Inflammatory macrophage treated with lipopolysaccharide for 1 hour (primary cell): ENCODE measurements at places on chromosomes 3 and 15.
A peak's percentile ranks its signal among the peaks of the same experiment; 100 is the strongest.

DNA sequence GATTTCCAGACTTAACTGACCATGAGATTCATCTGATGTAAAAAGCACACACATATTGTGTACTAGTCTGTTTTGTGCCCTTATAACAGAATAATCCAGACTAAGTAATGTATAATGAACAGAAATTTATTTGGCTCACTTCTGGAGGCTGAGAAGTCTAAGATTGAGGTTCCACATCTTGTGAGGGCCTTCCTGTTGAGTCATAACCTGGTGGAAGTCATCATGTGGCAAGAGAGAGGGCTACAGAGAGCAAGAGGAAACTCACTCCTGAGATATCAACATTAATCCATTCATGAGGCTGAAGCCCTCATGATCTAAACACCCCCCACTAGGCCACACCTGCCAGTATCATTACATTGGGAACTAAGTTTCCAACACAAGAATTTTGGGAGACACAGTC, 977.6 kb downstream of the MCTP2 start:
- no peak for DNase-seq

DNA sequence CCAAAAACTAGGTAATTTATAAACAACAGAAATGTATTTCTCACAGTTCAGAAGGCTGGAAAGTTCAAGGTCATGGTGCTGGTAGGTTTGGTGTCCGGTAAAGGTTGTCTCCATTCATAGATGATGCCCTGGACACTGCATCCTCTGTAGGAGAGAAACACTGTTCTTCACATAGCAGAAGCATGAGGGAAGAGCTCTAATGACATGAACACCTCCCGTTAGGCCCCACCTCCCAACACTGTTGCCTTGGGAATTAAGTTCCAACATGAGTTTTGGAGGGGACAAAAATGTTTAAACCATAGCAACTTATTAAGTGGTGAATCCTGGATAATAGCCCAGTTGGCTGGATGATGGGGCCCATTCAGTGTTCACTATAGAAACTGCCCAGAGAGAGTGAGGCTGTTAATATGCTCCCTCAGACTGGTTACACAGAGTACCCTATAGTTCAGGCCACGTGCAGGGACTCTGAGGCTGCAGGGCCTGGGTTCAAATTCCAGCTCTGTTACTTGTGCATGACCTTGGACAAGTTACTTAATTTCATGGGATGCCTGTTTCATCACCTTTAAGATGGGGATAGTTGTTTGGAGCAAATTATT, 37.0 kb downstream of the CCNL1 start:
- DNase-seq = no peak

- no peak for DNase-seq
These were observed 6.3 kb downstream of the INSYN1 start for GRCh38 chr15:73746883-73747282.

GRCh38 chr3:17302774-17303173, 418.0 kb downstream of the PLCL2 start:
- DNase-seq = no peak

DNA sequence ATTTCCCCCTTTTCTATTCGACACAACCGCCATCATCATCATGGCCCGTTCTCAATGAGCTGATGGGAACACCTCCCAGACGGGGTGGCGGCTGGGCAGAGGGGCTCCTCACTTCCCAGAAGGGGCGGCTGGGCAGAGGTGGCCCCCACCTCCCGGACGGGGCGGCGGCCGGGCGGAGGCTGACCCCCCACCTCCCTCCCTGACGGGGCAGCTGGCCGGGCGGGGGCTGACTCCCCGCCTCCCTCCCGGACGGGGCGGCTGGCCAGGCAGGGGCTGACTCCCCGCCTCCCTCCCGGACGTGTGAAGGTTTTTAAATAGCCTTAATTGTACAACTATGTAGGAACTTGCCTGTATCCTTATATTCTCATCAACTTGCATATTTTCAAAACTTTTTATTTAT, 20.9 kb upstream of the SPSB4 start:
- DNase-seq = no peak

- DNase-seq = peak; percentile 59
These were observed 53.9 kb downstream of the RLBP1 start for GRCh38 chr15:89167267-89168176.

GRCh38 chr3:126049289-126050049, 34.5 kb downstream of the SLC41A3 start:
- no peak for DNase-seq

GRCh38 chr3:156014489-156014888, 105.9 kb upstream of the KCNAB1 start:
- DNase-seq = peak; percentile 56

DNA sequence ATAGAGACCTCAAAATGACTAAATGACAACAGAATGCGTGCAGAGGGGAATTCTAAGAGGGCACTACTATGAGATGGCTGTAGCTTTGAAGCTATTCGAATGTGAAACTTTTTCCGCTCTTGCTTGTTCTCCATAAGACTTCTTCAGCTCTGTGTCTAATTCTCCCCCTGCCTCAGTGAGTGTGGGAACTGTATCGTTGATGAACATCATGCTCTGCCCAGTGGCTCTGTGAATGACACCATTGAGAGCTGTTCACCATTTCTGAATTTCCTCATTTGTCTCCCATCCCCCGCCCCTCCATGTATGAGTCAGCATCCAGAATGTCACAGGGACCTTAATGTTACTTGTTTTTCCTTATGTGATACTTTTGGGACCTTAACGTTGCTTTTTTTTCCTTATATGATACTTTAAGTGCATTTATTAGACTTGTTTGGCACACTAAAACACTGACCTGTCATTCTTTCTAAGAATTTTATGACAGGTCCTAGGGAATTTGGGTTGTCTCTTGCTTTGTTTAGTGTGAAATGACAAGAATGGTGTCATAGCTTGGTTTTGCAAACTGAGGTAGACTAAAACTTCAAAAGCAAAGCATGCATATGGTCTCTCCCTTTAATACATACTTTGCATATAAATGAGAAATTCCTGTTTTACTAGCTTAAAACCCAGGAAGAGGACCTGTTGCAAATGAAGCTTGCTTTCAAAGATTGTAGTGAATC, 99.6 kb downstream of the FNDC3B start:
- DNase-seq = peak; percentile 91

DNA sequence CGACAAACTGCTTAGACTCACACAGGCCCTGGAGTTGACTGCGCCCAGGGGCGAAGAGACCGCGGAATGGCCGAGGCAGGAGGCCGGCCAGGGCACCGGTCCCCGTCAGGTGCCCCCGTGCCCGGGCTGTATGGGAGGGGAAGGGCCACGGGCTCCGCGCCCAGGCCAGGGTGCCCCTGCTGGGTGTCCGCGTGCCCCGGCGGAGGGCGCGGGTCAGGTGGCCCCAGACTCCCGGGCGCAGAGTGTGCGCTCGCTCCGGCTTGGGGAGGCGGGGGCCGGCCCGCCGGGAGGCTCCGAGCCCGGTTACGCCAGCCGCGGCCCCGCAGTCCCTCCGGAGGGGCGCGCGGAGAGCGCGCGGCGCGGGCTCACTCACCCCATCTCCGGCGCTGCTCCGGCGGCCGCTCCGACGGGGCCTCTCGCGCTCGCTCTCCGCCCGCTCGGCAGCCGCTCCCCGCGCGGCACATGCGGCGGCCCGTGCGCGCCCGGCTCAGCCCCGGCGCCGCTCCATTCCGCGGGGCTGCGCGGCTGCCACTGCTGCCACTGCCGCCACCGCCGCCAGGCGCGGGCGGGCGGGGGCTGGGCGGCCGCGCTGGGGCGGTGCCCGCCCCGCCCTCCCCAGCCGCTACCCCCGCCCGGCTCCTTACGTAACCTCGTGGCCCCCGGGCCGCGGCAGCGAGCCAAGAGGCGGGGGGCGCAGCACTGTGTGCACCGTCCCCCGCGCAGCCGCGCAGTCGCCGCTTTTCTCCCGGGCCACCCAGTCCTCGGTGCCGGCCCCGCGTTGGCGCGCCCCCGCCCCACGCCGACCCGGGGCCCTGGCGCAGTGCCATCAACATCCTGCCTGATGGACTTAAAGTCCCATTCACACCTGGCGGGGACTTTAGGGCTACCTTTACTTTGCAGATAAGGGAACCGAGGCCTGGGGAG, at the start of gene HOMER2:
Gene HOMER2, minus strand, starts transcription at position 563 of the 924 bp plus-strand sequence. Its CDS starts 185 bp downstream, at position 378.
- no peak for DNase-seq

- DNase-seq = no peak
These were observed 4.3 kb upstream of the NR2C2 start for GRCh38 chr3:14943042-14943441.

DNA sequence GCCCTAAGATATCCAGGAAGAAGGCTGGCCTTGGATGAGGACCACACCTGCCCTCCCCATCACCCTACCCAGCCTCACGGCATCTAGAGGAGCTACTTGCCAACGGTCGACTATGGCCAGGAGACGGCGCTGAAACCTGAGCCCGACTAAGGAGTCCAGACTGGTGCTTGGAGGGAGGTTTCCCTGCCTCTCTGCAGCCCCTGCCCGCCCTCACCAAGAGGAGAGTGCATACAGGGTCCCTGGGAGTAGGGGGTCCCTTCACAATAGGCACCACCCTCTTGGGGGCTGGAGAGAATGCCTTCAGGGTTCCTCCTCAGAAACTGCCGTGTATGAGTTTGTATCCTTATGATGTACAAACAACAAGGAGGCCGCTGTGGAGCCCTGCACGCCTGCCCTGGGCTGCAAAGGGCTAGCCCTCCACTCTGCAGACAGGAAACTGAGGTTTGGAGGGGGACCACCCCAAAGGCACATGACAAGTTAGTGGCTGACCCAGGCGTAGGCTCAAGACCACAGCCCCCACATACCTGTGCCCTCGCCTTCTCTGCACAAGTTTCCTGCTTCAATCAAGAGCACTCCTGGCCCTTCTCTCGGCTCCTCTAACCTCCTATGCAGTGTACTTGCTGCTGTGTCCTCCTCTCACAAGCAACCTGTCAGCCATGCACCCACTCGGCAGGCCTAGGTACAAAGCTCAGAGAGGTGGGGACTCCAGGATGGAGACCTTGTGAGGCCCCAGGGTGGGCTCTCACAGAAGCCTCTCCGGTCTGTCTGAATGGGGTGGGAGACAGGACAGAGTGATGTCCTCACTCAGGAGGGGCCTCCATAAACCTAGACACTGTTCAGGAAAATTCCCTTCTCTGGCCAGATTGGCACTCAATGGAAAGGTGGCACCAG, 7.4 kb downstream of the KLF15 start:
- no peak for DNase-seq

DNA sequence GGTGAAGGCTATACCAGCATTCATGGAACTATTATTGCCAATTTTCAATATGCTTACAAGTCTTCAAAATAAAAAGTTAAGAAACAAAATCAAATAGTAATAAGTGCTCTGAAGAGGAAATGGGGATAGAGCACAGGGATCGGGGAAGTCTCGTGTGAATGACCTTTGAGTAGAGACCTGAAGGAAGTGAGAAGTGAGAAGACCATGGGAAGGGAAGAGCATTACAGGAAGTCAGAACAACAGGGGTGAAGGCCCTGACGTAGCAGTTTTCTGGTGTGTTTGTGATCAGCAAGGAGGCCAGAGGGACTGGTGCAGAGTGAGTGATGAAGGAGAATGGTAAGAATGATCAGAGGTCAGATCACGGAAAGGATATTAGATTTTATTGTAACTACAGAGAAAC, 48.1 kb downstream of the STAC start:
- no peak for DNase-seq

GRCh38 chr3:166446291-166446690, 609.1 kb upstream of the BCHE start:
- DNase-seq = no peak

- DNase-seq = no peak
These were observed 132.7 kb upstream of the RAP2B start for GRCh38 chr3:153029350-153029749.

DNA sequence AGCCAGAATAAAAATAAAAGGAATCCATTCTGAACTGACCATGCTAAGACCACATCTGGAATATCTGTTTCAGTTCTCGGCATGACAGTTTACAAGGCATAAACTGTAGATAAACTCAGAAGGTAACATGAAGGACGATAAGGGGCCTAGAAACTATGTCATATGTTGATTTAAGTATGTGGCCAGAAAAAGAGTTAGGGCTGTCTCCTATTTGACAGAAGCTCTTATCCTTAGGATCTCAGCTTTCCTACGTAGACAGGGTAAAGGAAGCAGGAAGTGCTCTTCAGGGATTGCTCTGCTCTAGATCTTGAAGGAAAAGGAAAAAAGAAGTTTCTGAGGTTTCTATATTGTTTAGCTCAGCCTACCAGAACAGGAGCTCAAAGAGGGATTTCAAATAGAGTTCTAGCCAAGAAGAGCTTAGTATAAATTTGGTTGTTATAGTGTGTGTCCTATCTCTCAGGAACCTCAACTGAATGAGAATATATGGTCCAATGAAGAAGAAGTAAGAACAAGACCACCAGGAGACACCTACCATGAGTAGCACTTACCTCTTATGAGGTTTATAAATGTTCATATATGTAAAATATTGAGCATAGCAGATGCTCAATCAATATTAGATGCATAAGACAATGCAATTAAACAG, 59.2 kb downstream of the TP53BP1 start:
- no peak for DNase-seq

- DNase-seq = peak; percentile 53
These were observed 153.7 kb upstream of the ABI3BP start for GRCh38 chr3:101146946-101147345.

GRCh38 chr3:188916934-188917401, 254.8 kb upstream of the TPRG1 start:
- DNase-seq = peak; percentile 86

DNA sequence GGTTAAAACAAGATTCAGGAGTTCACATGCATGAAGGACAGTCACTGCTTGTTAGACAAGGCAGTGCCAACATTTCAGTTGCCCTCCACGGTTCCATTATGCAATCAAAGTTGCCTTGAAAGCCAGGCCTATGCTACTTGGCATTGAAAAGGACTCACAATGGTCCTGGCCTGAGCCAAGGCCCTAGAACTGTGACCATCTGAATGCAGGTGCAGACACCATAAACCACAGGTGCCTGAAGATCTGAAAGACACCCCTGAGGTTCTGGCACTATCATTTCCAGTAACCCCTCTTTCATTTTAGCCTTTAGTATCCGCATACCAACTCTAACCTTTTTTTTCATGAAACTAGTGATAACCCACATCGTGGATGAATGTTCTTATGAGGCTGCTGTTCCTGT, 2.8 kb downstream of the GABRA5 start:
- DNase-seq = no peak

- no peak for DNase-seq
These were observed 116.4 kb upstream of the TJP1 start for GRCh38 chr15:29938361-29939335.

- peak; percentile 16 for DNase-seq
These were observed 58.1 kb upstream of the SATB1 start for GRCh38 chr3:18483226-18483625.
